ENCODE measurements at places on chromosomes 2 and 18.

DNA sequence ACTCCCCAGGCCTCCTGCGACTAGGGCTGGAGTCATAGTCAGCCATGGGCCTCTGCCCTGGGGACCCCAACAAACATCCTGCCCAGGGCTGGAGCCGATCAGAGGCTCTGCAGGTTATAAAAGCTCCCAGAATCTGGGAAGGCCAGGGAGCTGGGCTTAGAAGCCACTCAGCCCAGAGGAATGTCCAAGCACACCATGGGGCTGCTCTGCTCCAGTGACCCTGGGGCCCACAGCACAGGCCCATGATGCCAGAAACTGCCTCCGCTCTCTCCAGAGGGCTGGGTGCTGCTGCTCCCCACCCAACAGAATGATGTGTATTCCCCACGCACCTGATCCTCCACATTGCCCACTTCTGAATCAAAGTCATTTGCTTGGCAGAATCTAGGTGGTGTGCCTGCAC is 88.5 kb downstream of the ARMC9 start:
- no peak for DNase-seq

- peak; percentile 47 for DNase-seq
These were observed 31.9 kb downstream of the BMP10 start for GRCh38 chr2:68839260-68839833.

DNA sequence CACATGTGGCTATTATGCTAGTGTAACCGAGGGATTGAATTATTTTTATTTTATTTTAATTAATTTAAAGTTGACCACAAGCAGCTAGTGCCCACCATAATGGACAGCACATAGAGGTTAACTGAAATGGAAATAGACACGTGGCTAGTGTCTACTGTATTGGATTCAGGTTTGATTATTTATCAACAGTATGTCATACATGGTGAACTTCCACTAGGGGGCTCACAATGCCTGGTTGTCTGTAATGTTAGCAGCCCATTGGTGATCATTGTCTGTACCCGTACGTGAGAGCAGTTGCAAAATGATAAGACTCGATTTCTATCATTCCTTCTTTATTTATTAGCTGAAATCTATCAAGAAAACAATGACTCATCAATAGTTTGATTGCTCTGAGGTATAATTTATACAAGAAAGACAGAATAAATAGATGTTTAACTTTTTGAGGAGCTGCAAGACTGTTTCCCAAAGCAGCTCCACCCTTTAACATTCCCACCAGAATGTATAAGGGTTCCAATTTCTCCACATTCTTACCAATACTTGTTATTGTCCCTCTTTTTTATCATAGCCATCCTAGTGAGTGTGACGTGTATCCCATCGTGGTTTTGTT is 76.5 kb downstream of the CYBRD1 start:
- peak; percentile 57 for DNase-seq

- no peak for DNase-seq
These were observed 23.3 kb upstream of the EPAS1 start for GRCh38 chr2:46273919-46274318.

DNA sequence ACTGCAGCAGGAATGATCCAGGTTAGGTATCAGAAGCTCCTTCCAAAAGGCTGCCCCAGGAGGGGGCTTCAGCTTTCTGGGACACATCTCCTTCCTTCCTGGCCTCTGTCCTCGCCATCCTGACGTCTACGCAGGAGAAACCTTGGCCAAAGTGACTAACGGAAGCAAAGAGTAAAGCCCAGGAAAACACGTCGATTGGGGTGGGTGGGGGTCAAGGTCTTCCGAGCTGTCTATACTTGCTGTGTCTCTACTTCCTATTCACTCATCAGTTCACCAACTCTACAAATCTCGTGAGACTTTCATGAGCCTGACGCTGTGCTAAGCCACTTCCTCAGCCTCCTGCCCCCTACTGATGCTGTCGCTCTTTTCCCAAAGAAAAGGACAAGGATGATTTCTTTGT is 212.6 kb downstream of the TNS1 start:
- DNase-seq = peak; percentile 63

- DNase-seq = no peak
These were observed 180.9 kb downstream of the PID1 start for GRCh38 chr2:229090225-229090624.

DNA sequence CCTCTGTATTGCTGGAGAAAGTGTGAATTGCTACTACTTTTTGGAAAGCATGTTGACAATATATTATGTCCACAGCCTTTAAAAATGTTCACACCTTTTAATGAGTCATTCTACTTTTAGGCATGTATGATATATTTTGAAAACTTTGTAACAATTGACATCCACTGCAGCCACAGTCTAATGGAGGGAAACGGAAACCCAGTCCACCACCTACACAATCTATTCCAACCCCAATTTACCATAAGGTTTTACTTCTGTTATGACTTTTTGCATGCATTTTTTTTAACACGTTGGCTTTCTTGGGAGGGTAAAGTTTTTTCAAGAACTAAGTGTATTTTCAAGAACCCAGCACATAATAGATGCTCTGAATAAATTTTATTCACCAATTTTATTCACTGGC is 38.5 kb upstream of the ATP8B1 start:
- no peak for DNase-seq

GRCh38 chr2:10170256-10170655 is 47.7 kb downstream of the RRM2 start:
- no peak for DNase-seq

- DNase-seq = no peak
These were observed 51.7 kb upstream of the ATP5MC3 start for GRCh38 chr2:175233135-175233719.

DNA sequence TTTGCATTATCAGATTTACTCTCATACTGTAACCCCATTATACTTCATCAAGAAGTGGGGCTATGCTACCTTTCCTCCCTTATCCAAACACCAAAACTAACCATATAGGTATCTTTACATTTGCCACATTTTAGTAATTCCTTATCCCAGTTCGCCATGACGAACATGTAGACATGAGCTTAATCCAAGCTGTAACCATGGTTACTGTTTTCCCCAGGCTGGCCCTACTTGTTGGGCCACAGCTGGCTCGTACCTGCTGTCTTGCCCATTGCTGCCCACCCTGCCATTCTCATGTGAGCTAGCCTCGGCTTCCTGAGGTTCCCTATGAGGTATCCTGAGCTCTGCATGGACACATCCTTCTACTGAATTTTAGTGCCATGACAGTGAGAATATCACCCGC is 117.7 kb downstream of the PARD3B start:
- no peak for DNase-seq
